ENCODE measurements at places on chromosomes 12 and 14. TPM values are rescaled to one million over a fixed set of nuclear protein-coding genes. Genes with fewer than 3 reads are reported as not detected.

Gene VPS29
- 152 TPM for total RNA-seq

Gene C3AR1
- not detected for total RNA-seq

Gene IKZF4
- total RNA-seq = 2.0 TPM

Gene PLEKHD1
- total RNA-seq = 0.03 TPM

Gene SSPN
- total RNA-seq = 0.70 TPM

Gene TPH2
- total RNA-seq = not detected

Gene SMARCD1
- total RNA-seq = 72.2 TPM

Gene HOXC11
- total RNA-seq = 0.64 TPM

Gene RPAP3
- 48.7 TPM for total RNA-seq

Gene RND1
- 5.8 TPM for total RNA-seq

Gene CELA1
- not detected for total RNA-seq

Gene SCN8A
- total RNA-seq = 1.3 TPM

Gene TMPRSS12
- not detected for total RNA-seq

Gene ZNF740
- 16.1 TPM for total RNA-seq

Gene PTPRO
- total RNA-seq = 0.12 TPM

Gene IL31
- total RNA-seq = not detected

Gene UBE3B
- total RNA-seq = 14.2 TPM

Gene PLA2G1B
- not detected for total RNA-seq

Gene LMNTD1
- not detected for total RNA-seq

Gene NEUROD4
- total RNA-seq = not detected

Gene POLR3B
- 4.9 TPM for total RNA-seq

Gene FOXA1
- 7.6 TPM for total RNA-seq

Gene CCDC38
- 0.08 TPM for total RNA-seq

Gene ARHGAP9
- total RNA-seq = 0.35 TPM

Gene FZD10
- total RNA-seq = not detected

Gene GDF3
- not detected for total RNA-seq

Gene RERG
- 0.30 TPM for total RNA-seq

Gene HOXC6
- total RNA-seq = 3.4 TPM

Gene PRR4
- total RNA-seq = 0.76 TPM

Gene TCHP
- 15.2 TPM for total RNA-seq

Gene ITPK1
- total RNA-seq = 56.4 TPM

Gene HOXC10
- total RNA-seq = 3.8 TPM

Gene APOF
- not detected for total RNA-seq

Gene PTGDR
- not detected for total RNA-seq

Gene HECTD1
- 59.0 TPM for total RNA-seq

Gene SLC5A8
- total RNA-seq = not detected

Gene SYNJ2BP
- 9.7 TPM for total RNA-seq

Gene PLEKHG7
- not detected for total RNA-seq

Gene P2RX2
- not detected for total RNA-seq

Gene TSHR
- total RNA-seq = not detected

Gene GPATCH2L
- 21.1 TPM for total RNA-seq

Gene MFAP5
- not detected for total RNA-seq

Data from A549 treated with Mapracorat at 1 μM for 4 hours (cell line).